NK-92 treated with Interleukin-12 subunit alpha and Interleukin-12 subunit beta, amount 100 ng/mL, for 24 hours (cell line): ENCODE measurements at places on chromosomes 7 and 10.

- DNase-seq: no peak
Observed at GRCh38 chr7:86889501-86889900, 170.0 kb downstream of the ELAPOR2 start.

DNA sequence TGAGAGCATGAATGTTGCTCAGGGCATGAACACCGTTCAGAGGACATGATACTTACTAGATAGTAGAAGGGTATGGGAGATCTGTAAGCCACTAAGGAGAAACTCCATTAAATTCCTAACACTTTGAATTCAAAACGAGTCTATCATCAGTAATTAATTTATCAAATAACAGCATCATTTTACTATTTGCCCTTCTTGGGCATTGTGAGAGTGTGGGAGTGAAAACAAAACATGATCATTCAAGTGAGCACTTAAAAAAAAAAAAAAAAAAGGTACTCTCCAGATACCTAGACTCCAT, 20.5 kb upstream of the ASB15 start:
- DNase-seq: no peak

DNA sequence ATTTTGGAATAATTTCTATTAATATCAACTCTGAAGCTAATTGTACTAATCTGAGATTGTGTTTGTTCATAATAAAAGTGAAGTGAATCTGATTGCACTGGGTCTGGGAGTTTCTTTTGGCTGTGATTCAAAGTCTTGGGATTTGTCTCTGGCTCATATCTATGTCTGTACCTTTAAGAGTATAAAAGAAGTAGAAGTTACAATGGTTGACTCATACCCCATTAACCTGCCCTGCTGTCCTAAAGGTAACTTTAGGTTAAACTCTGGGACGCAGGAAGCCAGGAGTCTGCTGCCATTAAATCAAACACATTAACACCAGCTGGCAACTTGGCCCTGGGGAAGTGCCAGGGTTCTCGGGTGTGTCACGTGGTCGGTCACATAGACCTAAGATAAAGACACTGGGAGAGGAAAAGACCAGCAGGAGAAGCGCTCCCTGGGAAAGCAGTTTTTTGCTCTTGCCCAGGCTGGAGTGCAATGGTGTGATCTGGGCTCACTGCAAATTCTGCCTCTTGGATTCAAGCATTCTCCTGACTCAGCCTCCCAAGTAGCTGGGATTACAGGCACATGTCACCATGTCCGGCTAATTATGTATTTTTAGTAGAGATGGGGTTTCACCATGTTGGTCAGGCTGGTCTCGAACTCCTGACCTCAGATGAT, 17.8 kb downstream of the SCD start:
- no peak for DNase-seq

GRCh38 chr7:19024261-19024660, 93.2 kb downstream of the TWIST1 start:
- DNase-seq: no peak

- no peak for DNase-seq
Observed at GRCh38 chr7:30515761-30516160, 11.1 kb upstream of the GGCT start.
